ENCODE measurements at places on chromosomes 3 and 15.

DNA sequence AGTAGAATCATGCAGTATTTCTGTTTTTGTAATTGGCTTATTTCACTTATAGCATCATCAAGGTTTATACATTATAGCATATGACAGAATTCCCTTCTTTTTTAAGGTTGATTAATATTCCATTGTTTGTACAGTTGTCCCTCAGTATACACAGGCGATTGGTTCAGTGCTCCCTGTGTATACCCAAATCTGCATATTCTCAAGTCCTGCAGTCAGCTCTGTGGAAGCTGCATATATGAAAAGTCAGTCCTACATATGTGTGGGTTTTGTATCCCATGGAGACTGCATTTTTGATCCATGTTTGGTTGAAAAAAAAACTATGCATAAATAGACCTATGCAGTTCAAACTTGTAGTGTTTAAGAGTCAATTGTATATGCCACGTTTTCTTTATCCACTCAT, 127.7 kb downstream of the ISL2 start:
- no peak for DNase-seq

DNA sequence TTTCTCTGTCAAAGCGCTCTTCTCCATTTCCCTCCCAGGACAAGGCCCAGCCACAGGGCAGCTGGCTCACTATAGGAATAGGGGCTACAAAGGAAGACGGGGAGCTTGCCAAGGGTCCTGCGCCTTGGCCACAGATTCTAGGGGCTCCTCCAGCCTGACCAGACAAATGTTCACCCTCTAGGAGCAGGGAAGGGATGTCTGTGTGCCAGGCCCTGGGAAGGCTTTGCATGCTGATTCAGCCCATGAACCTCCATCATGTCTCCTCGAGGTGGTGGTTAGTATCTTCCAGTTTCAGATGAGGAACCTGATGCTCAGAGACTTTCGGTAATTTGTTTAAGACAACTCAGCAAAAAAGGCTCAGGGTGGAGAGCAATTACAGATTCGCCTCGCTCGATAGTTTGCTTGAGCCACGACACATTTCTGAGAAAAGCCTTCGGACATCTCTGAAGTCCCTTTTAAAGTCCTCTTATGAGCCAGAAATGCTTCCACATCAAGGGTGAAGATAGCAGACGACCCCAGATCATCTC, 110.0 kb downstream of the XXYLT1 start:
- no peak for DNase-seq

DNA sequence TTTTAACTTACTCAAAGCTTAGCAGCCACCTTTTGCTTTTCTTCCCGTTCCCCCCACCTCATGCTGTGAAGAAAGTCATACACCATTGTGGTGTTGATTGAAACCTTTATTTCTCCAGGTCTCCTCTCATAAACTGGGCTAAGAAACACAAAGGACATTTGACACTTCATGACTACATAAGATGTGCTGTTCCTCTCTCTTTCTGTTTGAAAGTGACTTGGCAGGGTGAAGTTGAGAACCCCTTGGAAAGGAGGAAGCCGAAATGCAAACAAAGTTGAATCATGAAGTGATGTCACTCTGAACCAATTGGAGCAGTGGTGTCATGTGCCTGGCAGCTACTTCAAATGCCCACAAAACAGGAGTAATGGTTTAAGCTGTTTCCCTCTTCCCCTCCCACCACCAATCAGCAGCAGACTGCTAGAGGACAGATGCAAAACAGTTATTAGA, 174.7 kb downstream of the IGF1R start:
- no peak for DNase-seq

GRCh38 chr3:42148982-42149432, 57.9 kb downstream of the TRAK1 start:
- DNase-seq: no peak

- DNase-seq: no peak
Measured at GRCh38 chr3:30226601-30227151, 379.7 kb upstream of the TGFBR2 start.

- DNase-seq: no peak
Measured at GRCh38 chr3:26029321-26029720, 239.4 kb downstream of the OXSM start.

DNA sequence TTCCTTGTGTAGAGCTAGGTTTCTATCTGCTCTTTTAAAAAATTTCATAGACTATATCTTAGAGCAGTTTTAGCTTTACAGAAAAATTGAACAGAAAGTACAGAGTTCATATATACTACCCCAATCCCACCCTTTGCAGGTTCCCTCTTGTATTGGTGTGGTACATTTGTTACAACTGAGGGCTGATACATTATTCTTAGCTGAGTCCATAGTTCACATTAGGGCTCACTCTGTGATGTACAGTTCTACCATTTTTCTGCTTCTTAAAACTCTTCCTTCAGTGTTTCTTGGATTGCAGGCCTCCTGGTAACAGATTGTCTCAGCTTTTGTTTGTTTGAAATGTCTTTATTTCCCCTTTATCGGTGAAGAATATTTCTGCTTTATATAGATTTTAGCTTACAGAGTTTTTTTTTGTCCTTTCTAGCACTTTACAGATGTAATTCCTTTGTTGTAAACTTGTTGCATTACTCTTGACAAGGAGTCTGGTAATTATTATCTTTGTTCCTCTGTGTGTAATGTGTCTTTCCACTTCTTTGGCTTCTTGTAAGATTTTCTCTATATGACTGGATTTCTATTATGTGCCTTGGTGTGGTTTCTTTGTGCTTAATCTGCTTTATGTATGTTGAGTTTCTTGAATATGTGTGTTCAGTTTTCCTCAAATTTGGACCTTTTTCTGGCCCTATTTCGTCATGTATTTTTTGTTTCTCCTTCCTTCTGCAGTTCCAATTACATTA, 25.3 kb downstream of the MEF2A start:
- no peak for DNase-seq

DNA sequence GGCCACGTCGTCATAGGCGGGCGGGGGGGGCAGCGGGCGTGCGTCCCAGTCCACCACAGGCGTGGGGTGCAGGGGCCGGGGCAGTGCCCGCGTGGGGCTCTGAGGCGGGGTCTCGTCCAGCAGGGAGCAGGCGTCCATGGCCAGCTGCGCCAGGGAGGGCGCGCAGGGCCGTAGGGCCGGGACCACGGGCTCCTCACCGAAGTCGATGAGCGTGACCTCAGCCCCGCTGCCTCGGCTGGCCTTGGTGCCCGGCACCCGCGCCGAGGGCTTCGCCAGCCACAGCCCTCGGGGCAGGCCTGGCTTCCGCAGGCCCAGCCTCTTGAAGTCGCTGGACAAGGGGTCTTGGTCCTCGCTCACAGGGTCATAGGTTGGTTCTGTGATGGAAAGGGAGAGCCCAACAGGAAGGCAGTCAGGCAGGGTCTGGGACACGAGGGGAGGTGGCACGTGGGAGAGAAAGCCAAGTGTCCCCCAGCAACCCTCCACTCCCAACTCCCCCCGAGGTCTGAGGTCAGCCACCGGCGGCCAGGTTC, 40.0 kb downstream of the TNK2 start:
- DNase-seq: no peak

GRCh38 chr15:75025548-75026260, 2.3 kb downstream of the PPCDC start:
- no peak for DNase-seq

- DNase-seq: no peak
Measured at GRCh38 chr15:67296188-67296587, 41.6 kb downstream of the IQCH start.

DNA sequence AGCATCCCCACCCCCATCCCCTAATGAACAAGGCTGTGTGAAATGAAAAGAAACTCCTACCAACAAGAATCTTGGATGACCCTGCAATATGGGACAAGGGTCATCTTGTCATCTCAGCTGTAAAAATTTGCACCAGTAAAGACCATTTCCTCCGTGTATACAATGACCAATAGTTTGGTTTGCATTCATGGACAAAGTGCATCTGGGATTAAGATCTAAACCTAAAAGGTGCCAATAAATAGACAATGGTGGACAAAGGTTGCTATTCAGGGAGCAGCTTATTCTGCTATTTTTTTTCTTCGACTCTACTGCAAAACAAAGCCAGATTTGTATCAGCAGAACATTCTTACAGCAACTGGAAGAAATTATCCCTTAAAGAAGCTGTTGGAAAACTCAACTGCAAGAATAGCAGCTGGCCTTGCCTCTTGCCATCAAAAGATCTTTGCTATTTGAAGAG, 8.0 kb downstream of the MGLL start:
- no peak for DNase-seq

Data from right kidney (tissue), 9 donors.